ENCODE measurements at places on chromosomes 2 and 18.

GRCh38 chr2:46163804-46164528 is 133.2 kb upstream of the EPAS1 start:
- no peak for DNase-seq

DNA sequence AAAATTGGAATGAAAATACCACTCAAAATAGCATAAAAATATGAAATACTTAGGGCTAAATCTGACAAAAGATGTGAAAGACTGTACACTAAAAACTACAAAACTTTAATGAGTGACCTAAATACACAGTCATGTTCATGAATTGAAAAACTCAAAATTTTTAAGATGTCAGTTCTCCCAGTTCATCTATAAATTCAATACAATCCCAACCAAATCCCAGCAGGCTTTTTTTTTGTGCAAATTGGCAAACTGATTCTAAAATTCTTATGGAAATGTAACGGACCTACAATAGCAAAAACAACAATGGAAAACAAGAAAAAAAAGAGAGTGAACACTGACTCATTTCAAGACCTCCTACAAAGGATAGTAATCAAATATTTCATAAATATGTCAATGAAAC is 4.4 kb upstream of the USP40 start:
- no peak for DNase-seq

DNA sequence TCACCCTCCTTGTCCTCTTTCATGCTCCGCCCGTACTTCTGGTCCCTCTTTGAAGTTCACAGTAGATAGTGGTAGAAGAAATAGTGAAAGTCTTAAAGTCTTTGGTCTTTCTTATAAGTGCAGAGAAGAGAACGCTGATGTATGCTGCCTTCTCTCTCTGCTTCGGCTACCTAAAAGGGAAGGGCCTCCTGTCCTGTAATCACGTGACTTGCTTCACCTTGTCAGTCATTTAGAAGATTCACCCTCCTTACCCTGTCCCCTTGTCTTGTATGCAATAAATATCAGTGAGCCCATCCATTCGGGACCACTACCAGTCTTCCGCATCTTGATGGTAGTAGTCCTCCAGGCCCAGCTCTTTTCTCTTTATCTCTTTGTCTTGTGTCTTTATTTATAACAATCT is 144.6 kb downstream of the ARL4C start:
- no peak for DNase-seq

DNA sequence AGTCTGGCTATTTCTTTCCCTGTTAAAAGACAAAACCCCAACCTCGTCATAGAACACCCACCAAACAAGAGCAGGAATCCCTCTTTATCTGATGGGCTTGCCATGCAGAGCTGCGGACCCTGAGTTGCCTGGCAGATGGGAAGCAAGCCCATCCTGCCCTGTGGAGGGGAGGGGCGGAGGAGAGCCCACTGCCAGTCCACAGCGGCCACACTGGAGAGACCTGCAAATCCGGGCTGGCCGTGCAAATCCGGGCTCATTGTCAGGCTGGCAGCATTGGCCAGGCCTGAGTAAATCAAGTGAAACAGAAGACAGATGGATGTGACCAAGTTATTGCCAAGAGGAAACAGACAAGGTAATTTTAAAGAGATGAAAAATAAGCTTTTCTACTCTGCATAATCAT is 22.0 kb downstream of the MYL12B start:
- DNase-seq, result no peak

DNA sequence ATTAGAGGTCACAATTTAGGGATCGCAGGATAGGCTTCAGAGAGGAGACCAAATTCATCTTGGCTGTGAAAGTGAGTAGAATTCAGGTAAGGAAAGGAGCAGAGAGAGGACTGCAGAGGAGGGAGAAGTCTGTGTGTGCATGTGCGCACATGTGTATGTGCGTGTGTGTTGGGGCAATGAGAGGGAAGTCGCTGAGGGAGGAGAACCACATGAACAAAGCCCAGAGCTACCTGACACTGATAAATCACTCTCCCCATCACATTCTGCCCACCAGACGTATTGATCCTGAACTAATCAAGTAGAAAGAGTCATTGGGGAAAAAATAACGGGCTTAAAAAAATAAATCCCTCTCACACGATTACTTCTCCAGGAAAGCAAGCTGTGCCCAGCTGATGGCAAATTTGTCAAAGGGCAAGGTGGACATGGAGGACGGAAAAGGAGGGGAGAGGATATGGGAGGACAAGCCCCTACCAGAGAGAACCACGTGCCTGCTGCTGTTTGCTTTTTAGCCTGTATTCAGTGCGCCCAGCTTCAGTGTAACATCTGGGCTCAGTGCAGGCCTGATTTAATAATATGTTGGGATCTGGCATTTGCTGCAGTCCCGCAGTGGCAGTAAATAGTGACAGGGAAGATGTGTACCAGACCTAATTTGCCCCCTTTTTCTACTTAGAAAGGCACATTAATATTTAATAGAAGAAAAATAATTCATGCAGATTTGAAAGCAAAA is 307.5 kb downstream of the C1D start:
- no peak for DNase-seq

DNA sequence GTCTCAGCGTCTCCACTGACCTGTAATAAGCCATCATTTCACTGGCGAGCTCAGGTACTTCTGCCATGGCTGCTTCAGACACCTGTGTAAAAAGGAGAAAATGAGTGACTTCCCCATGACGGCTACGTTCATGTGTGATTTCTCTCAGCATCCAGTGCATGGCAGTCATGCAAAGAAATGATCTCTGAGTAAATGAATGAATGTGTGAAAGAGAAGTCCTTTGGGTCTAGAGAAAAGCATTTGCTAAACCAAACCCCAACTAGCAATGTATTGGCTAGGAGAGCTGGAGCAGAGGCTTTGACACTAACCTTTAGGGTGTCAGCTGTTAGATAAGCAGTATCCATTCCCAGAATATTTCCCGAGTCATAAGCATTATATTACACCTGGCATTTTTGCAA is 417 bp downstream of the IL1B start:
- DNase-seq, result no peak

DNA sequence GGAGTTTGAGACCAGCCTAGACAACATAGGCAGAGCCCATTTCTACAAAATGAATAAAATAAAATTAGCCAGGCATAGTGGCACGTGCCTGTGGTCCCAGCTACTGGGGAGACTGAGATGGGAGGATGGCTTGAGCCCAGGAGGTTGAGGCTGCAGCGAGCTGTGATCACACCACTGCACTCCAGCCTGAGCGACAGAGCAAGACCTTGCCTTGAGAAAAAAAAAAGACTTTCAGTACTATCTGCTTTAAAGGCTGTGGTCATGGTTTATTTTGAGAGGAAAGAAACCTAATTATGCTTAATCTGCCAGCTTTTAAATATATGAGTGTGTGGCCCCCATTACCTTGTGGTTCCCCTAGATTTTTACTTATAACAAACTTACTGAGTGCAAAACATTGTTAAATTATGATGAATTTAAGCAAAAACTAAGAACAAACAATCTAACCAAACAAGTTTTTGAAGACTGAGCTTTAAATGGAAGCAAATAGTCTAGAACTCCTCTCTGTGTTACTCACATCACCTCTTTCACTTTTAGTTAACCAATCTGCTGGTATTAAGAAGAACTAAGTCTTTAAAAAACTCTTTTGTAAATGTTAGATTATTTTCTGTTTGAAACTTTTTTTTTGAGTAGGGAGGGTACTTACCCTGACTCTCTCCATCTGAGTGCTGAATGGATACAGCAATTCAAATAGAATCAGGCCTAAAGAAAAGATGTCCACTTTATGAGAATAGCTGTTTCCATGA is 65.4 kb downstream of the EIF2AK3 start:
- no peak for DNase-seq

DNA sequence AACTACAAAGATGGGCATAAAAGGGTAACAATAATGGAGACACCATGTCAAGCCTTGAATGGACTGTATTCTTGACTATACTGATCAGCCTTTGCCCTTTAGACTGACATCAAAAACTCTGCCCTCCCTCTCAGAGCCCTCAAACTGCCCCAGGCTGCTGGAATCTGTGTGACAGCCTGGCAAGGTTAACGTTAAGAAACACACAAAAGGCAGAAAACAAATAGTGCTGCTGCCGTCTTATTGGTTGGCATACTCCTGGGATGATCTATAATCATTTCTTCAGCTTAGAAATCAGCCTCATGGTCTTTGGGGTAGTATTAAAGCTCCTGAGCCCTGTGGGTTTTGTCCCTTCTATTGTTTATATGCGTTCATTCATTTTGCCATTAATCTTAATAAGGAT is 338.0 kb downstream of the DCC start:
- no peak for DNase-seq

- DNase-seq, result no peak
Observed at GRCh38 chr2:66390152-66390551, 44.8 kb upstream of the MEIS1 start.

DNA sequence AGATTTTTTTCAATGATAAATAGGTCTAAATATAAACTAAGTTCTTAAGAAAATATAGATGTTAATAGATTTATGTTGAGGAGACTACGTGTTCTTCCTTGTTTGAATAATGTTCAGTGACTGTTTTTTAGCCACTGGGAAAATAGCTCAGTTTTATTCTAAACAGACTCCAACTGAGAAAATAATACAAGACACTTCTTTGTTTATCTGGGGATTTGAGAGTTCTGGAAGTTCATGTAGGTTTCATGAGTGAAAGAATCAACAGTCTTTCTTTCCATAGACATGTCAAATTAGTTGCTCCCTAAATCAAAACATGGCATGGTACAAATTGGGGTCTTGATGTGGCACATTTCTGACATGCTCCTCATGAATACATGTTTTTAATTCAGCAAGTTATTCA is 177.7 kb downstream of the MREG start:
- no peak for DNase-seq

DNA sequence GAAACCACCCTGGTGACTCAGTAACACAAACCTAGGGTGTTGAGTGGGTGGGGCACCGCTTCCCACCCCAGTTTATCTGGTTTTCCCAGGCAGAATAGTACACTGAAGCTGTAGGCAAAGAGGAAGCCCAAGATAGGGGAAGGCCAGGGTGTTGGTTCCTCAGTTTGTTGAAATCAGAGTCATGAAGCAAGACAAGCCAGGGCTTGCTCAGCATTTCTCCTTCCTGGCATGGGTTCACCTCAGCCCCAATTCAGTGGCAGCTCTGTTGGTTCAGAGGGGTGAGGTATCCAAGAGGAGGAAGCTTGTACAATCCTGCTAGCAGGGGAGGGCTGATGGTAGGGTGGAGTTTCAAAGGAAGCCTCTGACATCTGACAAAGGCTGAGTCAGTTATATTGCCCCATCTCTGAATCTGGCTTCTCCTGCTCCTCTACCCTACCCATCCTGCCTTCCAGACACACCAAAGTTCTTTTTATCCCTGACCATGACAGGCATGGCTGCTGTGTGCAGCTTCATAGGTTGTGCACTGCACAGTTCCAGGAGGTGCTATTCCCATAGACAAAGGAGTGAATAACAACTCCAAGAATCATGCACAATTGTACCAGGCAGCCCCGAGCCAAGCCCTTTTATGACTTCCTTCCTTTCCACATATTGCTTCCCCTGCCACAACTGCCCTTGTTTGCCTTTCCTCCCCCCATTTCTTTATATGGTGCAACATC is 24.9 kb upstream of the RAB10 start:
- no peak for DNase-seq

DNA sequence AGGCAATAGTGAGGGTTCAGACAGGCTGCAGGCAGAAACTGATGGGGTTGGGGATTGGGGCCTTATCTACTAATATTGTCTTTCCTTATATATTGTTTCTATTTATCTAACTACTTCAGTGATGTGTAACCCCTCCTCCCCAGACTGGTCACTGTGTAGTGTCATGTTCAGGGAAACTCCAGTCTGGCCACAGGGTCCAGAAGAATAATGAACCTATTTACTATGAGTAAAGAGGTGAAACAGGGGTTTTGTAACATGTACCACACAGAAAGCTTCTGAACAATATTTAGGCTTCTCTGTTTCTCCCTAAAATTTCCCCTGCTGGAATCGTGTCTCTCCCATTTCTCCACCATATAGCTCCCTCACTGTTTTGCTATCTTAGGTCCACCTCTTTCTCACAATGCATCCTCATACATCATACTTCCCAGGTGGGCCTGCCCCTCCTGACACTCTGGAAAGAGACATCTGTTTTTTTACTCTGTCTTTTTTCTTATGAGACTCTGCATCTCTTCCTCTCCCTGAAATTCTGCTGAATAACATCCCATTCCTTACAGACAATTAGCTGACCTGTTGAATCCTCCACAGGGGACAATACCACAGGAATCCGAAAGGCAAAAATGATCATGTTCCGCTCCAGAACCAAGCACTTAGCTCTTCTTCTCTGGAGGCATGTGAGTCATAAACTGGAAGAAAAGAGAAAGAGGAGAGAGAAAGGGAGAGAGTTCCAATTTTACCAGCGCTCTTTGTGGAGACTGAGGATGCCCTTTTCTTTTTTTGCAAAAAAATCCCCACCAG is 154.8 kb downstream of the ZEB2 start:
- DNase-seq, result no peak

- DNase-seq, result no peak
Observed at GRCh38 chr2:173708806-173709205, 256.4 kb downstream of the SP3 start.

DNA sequence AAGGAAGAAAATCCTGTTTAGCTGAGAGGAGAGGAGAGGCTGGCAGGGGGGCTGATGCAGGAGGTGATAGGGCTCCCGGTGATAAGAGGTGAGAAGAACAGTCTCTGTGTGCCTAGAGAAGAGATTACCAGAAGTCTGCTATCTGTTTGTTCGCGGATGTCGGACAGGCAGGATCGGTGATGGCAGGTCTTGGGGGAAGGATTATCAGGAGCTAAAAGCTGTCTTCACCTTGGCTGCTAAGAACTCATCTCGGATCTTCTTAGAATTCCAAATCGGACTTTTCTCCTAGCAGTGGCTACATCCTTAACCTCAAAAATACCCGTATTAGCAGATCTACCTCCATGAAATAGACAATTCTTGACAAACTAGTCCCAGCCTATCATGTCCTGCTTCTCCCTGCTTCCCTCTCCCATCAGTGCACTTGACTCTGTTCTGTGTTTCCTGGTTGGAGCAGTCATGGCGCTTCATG is 282.1 kb upstream of the TRIB2 start:
- DNase-seq, result no peak

DNA sequence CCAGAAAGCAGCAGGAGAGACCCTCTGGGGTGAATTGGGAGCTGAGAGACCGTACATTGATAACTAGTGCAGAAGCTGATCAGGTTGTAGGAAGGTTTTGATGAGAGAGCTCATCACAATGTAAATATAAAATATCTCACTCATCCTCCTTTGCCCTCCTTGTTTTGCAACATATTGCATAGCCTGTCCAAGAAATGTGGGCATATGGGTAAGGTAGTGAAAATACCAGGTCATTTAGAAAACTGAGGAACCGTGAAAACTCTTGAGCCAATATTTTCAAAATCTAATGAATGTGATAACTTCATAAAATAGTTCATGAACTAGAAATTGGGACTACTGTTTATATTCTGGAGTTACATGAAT is 31.4 kb downstream of the C18orf54 start:
- no peak for DNase-seq

DNA sequence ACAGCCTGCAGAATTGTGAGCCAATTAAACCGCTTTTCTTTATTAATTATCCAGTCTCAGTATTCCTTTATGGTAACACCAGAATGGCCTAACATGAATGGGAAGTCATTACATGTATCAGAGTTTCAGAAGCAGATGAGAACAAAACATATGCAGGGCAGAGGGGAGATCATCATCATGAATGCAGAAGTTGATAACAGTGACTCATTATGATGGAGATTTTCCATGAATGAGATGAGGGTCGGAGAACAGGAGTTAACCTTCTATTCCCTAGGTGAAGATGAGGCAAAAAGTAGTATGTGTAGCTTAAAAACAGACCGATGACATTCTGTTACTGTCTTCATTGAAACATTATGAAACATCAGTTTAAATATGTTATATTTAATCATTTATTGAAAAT is 59.5 kb upstream of the PPM1B start:
- no peak for DNase-seq

- DNase-seq, result no peak
Observed at GRCh38 chr18:79404567-79404910, 8.8 kb downstream of the NFATC1 start.

Data from cortex of kidney (tissue), 1 donor.